ENCODE measurements at places on chromosomes 13 and 19.

DNA sequence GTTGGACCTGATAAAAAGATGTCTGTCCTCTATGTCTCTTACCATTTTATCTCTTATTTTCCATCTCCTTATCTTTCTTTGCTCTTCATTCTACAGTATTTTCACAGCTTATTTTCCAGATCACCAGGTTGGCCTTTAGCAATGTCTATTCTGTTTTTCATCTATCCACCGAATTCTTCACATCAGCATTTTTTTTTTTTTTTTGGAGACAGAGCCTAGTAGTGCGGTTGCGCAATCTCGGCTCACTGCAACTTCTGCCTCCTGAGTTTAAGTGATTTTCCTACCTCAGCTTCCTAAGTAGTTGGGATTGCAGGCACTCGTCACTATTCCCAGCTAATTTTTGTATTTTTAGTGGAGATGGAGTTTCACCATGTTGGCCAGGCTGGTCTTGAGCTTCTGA is 49.0 kb downstream of the DNAJC15 start:
- DNase-seq: no peak

- DNase-seq: no peak
Measured at GRCh38 chr13:22696433-22696832, 484.3 kb upstream of the SGCG start.

- DNase-seq: no peak
Measured at GRCh38 chr13:73851104-73851503, 283.1 kb downstream of the KLF12 start.

DNA sequence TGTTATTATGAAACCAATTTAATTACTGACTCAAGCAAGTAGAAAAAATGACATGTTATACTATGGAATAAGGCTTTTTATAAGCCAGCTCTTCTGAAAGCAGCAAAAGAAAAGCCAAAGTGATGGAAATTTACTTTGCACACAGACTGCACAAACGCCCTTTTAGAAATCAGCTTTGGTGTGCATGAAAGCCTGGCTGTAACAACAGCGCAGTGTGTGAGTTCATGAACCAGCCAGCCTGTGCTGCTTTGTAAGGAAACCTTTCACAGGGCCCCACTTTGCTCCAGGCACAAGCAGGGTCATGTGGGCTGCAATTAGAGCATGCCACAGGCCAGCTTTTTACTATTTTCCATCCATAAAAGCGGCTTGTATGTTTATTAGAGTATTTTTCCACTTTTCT is 13.6 kb upstream of the IFT88 start:
- DNase-seq: peak; percentile 98

- DNase-seq: no peak
Measured at GRCh38 chr13:24032252-24032651, 128.3 kb upstream of the SPATA13 start.

DNA sequence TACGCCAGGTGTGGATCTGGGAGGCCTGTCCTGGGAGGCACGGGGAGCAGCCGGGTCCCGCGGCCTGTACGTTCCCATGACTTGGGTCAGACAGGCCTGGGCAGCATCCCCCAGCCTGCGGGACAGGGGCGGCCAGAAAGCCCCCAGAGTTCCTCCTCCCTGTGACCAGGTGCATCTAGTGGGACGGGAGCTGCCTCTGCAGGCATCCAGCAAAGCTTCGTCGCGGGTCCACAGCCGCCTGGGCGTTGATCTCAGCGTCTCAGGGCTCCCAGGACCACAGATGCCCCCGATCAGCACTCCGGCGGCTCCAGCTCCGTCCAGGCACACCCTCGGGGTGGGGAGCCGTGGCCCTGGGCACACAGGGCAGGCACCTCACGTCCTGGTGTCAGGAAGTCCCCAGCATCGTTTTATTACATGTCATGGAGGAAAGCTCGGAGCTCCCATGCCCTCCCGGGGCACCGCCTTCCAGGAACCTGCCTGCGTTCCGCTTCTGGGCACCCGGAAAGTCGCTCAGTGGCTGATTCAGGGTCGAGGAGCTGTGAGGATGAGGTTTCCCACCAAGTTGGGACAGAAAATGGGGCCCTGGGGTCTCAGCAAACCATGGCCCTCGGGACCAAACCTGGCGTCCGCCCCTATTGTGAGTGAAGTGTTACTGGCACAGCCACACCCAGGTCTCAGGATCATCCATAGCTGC is 1.5 kb upstream of the GZMM start:
- DNase-seq: no peak

- no peak for DNase-seq
Measured at GRCh38 chr19:51803519-51803918, 8.6 kb downstream of the FPR3 start.

DNA sequence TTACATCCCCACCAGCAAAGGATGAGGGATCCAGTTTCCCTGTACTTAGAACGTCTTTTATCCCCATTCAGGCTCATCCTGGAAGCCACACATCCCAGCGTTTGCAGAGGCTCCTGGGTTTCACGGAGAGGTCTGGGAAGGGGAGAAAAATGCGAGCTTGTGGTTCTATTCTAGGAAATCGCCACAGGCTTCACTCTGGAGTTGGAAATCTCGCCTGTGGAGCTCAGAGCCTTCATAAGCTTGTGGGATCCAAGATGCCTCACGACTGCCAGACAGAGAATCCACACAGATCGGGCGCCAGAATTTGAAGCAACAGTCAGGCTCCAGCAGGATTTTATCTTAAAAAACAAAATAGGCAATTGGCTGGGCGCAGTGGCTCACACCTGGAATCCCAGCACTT is 157.9 kb downstream of the PTPRS start:
- DNase-seq: no peak

All from SK-MEL-5 (cell line).